ENCODE measurements at places on chromosomes 2 and 18.

DNA sequence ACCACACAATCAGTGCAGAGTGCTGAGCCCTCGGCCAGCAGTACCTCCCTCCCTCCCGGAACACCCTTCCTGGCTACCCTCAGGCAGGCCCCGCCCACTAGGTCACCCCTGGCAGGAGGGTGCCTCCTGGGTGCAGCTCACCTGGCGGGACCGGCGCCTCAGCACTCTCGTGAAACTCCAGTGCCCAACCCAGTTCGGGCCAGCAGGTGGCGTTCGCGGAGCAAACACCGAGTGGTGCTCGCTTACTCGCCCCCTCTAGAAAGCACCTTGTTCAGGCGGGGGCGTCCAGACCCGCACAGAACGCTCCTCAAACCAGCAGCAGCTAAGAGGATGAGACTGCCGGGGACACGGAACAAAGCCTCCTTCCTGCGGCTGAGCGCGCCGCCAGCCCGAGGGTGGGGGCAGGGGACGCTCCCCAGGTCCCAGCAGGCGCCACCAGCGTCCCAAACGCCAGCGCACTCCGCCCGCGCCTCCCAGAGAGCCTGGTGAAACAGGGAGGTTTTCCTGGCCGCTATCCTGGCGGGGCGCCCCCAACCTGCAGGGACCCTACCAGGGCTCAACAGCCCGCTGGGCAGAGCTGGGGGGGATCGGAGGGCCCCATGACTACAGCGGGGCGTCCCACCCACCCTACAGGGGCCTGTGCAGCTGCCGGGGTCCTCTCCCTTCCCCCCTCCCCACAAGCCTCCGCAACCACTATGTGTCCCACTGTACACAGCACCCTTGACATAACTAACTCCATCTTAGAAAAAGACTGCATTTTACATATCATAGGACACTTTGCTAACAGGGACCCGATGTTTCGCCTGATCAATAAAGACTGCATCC, 44.7 kb downstream of the MRPS5 start:
- peak; percentile 49 for DNase-seq

- no peak for DNase-seq
Observed at GRCh38 chr2:188308483-188308882, 16.8 kb downstream of the GULP1 start.

- DNase-seq = no peak
Observed at GRCh38 chr2:109342930-109343329, 213.9 kb downstream of the SH3RF3 start.

- no peak for DNase-seq
Observed at GRCh38 chr2:28280619-28281018, 112.0 kb upstream of the FOSL2 start.

DNA sequence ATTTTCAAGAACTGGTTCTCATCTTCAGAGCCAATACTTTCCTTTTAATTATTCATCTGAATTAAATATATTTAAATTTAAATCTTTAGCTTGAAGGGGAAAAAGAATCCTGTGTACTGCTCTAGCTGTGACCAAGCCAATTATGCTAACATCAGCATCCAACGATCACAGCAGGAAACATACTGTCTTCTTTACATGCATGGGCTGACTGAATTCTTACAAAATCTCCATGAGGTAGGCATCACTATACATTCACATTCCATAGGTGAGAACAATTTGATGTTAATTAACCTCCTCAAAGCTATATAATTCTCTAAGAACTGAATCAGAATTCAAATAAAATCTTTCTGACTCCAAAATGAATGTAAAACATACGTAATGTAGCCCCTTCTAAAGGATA, 118.8 kb upstream of the MAP2 start:
- DNase-seq = no peak

GRCh38 chr2:241733391-241734207, 831 bp upstream of the D2HGDH start:
- DNase-seq = no peak

GRCh38 chr2:197294260-197294659, 16.3 kb downstream of the ANKRD44 start:
- no peak for DNase-seq

GRCh38 chr2:119545754-119546446, 1.7 kb downstream of the CFAP221 start:
- DNase-seq = no peak

DNA sequence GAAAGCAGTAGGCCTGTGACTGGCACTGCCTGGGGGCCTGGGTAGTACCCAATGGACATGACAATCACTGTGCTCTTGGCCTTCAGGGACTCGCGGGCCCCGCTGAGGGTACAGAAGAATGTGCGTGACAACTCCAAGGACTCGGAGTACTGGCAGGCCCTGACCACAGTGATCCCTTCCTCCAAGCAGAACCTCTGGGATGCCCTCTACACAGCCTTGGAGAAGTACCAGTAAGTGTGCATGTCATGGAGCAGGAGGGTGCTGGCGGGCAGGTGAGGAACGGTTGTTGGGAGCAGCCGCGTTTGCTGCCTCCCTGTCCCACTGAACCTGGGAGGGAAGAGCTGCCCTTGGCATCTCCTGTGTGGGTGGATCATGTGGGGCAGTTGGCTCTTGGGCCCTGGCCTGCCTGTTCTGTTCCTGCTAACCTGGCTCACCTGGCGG, 23.3 kb downstream of the OTOF start:
- DNase-seq = no peak

DNA sequence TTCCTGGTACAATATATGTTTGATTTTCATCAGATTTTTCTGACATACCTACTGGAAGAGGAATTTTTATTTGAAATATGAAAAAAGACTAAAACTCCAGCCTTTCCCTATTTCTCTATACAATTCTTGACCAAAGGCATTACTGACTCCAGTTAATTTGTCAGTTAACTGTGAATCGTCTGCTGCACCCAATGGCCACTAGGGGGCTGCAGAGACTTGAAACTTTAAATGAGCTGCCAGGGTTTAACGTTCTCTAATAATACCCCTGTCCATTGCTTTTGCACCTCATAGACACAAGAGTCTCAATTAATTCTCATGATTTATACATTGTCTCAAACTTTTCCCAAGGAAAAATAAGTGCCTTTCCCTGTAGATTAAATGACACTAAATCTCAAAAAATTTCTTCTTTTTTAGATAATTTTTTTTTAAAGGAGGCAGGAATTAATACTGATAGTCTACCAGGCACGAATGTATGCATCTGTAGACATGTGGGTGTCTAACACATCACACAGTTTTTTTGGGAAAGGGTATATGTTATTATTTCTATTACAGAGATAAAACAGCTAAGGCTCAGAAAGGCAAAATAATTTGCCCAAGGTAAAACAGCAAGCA, 1.8 kb upstream of the ALK start:
- DNase-seq = peak; percentile 41

DNA sequence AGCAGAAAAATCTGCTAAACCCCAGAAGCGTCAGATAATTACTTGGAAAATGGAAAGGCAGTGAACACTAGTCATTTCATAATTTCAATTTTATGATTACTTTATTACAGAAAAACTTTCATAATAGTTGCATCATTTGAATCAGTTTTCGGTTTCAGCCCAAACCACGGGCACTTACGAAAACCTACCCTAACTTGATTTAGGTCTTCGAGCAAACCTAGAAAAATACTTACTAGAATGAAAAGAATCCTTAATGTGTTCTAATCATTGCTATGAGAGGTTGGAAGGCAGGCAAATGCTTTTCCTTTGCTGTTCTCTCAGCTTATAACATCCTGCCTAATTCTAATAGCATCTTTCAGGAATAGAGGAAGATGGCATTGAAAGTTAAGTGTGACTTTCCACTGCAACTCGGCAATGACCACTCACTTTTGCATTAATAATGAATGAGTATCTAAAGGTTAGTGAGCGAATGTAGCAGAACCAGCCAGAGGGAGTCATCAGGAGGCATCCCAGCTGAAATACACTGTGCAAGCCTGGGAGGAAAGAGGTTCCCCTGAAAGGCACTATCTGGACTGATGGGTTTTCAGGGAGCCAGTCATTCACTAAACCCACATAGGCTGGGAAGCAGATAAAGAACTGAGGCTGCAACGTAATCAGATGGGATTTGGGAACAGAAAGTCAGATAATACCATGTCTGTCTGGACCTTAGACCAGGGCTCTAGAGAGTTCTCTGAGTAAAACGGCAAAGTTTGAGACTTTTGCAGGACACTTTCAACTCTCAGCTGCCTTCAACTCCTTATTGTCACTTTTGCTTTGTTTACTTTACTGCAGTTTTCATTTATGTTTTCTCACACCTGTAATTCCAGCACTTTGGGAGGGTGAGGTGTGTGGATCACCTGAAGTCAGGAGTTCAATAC, 520.8 kb downstream of the RNF144A start:
- DNase-seq = no peak

DNA sequence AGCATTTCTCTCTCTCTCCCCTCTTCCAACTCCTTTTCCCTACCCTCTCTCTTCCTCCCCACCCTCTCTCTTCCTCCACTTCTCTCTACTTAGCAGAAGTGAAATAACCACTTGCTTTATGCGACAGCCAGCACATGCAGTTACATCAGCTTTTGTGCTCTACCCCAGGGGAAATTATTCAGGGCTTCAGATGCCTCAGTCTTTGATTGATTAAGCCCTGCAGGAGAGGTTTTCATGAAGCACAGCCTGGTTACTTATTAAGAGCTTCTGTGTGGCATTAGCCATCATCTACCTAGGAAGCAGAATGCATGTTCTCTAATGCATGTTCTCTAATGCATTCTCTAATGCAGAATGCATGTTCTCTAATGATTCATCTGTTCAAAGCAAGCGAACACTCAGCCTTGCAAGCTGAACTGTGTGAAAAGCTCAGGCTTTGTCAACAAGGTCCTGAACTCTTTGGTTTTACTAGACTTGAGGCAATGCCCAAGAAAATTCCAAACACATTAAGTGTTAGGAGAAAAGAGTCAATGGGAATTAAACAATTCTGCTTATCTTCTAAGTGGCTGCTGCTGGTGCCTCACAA, 56.1 kb downstream of the LHCGR start:
- no peak for DNase-seq

- DNase-seq = no peak
Observed at GRCh38 chr2:28590496-28591301, 94.8 kb downstream of the PLB1 start.

DNA sequence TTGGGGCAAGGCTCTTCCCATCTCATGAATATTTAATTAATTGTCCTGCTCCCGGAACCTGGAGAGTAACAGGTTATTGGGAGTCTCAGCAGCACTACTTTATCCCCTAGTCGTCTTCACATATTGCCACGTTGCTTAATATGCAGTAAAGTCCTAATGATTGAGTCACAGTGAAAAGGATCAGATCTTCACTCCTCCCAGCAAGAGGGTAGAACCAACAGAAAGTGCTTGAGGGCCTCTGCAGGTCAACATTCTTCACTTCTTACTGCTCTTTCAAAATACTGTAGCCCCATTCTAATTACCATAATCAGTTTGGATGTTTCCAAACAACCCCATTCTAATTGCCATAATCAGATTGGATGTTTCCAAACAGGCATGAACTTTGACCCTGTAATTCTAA, 801.0 kb downstream of the LRRTM4 start:
- no peak for DNase-seq

- DNase-seq = no peak
Observed at GRCh38 chr2:166436189-166436588, 57.9 kb downstream of the SCN7A start.

- DNase-seq = peak; percentile 75
Observed at GRCh38 chr2:96868555-96869280, 1.2 kb downstream of the SEMA4C start.

DNA sequence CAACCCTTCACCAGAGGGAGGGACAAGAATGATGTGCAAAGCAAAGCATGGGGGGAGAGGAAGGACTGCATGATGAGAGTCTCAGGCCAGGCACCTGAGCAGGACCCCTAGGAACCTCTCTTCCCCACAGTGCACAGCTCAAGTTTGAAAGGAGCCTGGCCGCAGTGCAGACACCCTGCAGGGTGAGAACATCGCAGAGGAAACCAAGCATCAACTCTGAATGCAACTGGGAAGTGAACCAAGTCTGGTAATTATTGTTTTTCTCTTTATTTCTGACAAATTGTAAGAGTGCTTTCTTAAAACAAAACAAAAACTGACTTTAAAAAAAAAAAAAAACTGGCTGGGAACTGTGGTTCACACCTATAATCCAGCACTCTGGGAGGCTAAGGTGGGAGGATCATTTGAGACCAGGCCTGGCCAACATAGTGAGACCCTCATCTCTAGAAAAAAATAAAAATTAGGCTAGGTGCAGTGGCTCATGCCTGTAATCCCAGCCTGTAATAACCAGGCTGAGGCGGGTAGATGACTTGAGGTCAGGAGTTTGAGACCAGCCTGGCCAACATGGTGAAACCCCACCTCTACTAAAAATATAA, 15.3 kb downstream of the NPC1 start:
- DNase-seq = no peak

DNA sequence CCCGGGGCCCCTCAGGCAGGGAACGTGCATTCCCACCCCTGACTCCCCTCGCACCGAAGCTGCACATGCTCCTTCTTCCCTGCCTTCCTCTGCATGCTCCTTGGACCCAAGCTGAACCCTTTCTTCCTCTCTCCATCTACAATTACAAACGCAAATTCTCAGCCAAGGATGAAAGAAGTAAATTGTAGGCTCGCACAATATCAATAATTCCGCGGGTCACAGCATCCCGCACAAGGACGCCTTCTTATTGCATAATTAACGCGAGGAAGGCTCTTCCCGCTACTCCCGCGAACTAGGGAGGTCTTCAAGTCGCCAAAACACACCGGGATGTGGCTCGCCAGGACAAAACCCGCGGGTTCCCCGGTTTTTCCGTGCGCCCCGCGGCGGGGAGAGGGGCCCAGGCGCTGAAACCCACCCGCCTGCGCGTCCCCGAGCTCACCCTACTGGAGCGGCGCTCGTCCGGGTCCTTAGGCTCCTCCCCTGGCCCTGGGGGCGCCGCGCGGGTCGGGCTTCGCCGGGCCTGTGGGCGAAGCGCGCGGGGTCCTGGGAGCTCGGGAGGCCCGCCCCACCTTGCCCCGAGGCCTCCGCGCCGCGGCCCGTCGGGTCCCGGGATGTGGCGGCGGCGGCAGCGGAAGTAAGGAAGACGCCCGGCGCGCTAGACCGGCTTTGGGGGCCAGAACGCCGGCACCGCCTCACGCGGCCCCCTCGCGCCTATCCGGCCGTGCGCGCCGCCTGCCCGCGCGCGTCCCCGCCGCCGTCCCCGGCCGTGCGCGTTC, at the start of gene CHST10:
Gene CHST10 (minus strand): TSS at position 734 of the 776 bp plus-strand sequence. CDS start 10,993 bp downstream, outside the sequence.
- DNase-seq = peak; percentile 18
